ENCODE measurements at places on chromosomes 3 and 15.

DNA sequence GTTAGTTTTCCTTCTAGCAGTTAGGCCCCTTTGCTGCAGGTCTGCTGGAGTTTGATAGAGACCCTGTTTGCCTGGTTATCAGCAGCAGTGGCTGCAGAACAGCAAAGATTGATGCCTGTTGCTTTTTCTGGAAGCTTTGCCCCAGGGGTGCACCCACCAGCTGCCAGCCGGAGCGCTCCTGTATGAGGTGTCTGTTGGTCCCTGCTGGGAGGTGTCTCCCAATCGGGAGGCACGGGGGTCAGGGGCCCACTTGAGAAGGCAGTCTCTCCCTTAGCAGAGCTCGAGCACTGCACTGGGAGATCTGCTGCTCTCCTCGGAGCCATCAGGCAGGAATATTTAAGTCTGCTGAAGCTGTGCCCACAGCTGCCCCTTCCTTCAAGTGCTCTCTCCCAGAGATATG, 825.3 kb upstream of the GRM7 start:
- no peak for DNase-seq

GRCh38 chr3:101902041-101902440, 52.7 kb downstream of the NFKBIZ start:
- DNase-seq, result no peak

- no peak for DNase-seq
Observed at GRCh38 chr15:79185199-79185598, 94.6 kb upstream of the RASGRF1 start.

DNA sequence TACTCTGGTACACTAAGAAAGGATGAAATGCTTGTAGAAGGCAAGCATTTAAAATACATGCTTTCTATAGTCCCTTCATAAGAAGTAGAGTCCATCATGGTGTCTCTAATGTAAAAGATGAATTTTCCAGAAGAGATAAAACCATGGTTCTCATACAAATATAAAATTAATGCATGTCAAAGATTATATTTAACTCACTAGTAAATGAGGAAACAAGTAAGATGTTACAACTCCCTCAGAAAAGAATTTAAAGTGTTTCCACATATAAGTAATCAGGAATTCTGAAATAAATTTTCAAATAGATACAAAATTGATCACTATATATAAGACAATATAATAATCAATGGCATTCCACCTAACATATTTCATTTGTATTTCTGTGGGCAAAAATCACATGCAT, 570.3 kb upstream of the CCDC54 start:
- DNase-seq, result no peak

GRCh38 chr3:141575879-141576743, 89.3 kb downstream of the RASA2 start:
- DNase-seq, result no peak

- DNase-seq, result no peak
Observed at GRCh38 chr15:76337059-76337695, 604 bp downstream of the ISL2 start.

DNA sequence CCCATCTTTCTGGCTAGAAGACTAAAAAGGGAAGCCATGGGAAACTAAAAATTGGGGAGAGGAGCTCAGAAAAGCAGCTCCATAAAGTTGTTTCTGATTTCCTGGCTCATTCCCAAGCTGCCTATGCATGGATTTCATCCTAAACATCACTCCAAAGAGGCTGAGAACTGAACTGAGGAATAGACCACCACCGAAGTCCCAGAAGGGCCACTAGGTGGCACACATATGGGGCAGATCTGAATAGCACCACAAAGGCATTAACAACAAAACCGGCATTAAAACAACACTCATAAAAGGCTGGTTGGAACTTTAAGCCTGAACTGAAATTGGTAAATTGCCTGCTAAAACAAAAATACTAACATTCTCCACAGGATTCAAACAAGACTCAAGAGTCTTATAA, 106.3 kb downstream of the PLD1 start:
- no peak for DNase-seq
